ENCODE measurements at places on chromosomes 1 and 21.

- no peak for DNase-seq
Measured at GRCh38 chr1:203522237-203522636, 28.3 kb downstream of the OPTC start.

- no peak for DNase-seq
Measured at GRCh38 chr1:159315381-159315780, 13.2 kb downstream of the FCER1A start.

GRCh38 chr1:113886417-113887401, 672 bp downstream of the BCL2L15 start:
- no peak for DNase-seq

GRCh38 chr1:178684111-178684510, 40.9 kb upstream of the RALGPS2 start:
- no peak for DNase-seq

- DNase-seq, result no peak
Measured at GRCh38 chr1:46196609-46197008, 1.6 kb downstream of the POMGNT1 start.

DNA sequence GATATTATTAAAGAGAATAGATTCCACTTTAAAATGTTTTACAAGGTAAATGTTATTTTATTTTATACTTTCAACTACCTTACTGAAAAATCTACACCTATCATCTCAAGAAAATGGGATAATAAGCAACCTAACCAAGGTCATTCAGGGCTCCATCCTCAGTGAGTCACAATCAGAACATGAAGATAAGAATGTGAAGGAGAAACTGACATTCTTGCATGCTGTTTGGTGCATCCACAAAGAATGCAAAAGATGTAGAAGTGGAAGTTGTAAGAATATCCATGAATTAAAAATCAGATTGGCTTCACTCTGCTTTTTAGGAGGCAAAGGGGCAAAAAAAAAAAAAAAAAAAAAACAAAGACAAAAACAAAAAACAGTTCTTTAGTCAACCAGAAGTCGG, 6.5 kb downstream of the WARS2 start:
- no peak for DNase-seq
